Right atrium auricular region (tissue), 2 donors: ENCODE measurements at places on chromosomes 16 and 17. TPM values are rescaled to one million over a fixed set of nuclear protein-coding genes. Genes with fewer than 3 reads are reported as not detected.

ALOX12B gene
- total RNA-seq, result 0.43 TPM

KRT24 gene
- total RNA-seq, result not detected

CCL13 gene
- 1.3 TPM for total RNA-seq

NPIPB4 gene
- total RNA-seq, result 4.7 TPM

TNFSF12 gene
- total RNA-seq, result 50.2 TPM
